Renal cortical epithelial cell (primary cell): ENCODE measurements at places on chromosomes 13 and 19. TPM values are rescaled to one million over a fixed set of nuclear protein-coding genes. Genes with fewer than 3 reads are reported as not detected.

TNFRSF19 gene
- 22.5 and 30.2 TPM in 2 replicates for total RNA-seq

CLDN10 gene
- 3.1 and 44.0 TPM in 2 replicates for total RNA-seq

ZNF709 gene
- total RNA-seq: 5.2 and 8.1 TPM in 2 replicates

DNA sequence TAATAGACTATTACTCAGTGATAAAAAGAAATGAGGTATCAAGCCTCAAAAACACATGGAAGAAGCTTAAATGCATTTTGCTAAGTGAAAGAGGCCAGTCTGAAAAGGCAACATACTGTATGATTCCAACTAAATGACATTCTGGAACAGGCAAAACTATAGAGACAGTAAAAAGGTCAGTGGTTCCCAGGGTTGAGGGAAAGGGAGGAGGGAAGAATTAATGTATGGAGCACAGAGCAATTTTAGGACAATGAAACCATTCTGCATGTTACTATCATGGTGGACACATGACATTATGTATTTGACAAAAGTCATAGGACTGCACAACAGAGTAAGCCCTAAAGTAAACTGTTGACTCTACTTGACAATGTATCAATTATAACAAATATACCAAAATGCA is 5.7 kb upstream of the SERPINE3 start:
- DNase-seq: no peak

- DNase-seq: no peak
These were observed 117.3 kb downstream of the RAB20 start for GRCh38 chr13:110444226-110444653.

DNA sequence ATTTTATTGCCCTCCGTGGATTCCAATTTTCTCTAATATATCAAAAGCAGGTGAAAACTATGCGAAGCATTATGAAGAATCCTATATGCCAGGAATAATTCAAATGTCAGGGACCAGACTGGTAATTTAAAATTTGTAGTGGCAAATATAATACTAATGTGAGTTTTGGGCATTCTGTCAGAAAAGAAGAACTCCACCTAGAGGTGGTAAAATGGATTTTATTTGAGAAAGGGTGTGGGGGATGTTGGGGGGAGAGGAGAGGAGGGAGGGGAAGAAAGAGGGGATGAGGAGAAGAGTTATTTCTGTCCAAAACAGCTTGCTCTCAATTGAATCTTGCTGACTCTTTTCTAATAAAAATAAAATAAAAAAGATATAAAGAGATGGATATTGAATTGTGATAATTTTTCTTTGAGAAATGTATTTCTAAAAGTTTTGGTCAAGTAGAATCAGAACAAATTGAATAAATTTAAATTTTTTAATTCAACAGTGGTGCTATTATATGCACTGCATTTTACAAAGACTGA is 929.3 kb upstream of the SLITRK5 start:
- no peak for DNase-seq
